GM10248 (cell line): ENCODE measurements at places on chromosomes 16 and 17.

DNA sequence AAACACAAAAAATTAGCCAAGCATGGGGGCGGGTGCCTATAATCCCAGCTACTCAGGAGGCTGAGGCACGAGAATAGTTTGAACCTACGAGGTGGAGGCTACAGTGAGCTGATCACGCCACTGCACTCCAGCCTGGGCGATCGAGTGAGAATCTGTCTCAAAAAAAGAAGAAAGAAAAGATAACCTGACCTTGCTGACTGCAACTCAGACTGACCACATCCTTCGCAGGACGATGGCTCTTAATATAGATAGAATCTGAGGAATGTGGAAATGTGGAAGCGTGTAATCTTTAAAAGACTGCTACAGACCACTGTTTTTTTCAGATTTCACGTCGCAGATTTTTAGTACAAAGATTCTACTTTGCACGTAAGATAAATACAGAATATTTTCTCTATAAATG, 37.8 kb downstream of the KLHDC4 start:
- no peak for DNase-seq

GRCh38 chr17:69516911-69517310, 102.4 kb downstream of the MAP2K6 start:
- peak; percentile 41 for DNase-seq

DNA sequence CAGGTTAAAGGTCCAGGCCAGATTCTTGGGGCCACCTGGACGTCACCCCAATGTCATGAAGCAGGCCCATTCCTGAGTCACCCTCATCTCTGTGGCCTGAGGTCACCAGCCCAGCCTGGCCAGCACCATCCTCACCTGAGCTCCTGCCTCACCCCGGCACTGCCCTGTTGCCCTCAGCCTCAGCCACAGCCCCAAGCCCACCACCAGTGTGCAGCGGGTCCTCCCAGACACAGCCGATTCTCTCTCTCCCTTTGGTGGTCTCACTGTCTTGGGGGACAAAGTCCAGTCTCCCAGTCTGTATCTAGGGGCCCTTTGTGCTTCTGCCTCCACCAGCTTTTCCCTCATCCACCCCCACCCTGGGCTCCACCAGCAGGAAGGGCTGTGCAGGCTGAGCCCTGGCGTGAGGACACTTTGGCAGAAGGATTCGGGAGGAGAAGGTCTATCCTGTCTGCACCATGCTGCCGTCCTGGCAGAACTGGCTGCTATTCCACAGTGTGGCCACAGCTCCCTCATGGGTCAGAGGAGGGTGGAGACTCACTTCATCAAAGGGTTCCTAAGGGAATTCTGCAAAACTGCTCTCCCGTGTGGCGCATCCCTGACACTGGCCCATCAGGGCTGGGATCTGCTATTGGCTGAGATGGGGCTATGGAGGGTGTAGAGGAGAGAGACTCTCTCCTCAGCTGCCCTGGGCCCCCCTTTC, 64.3 kb downstream of the PRMT7 start:
- DNase-seq, result no peak

- DNase-seq, result no peak
Measured at GRCh38 chr17:61856035-61856434, 7.3 kb downstream of the BRIP1 start.

- DNase-seq, result no peak
Measured at GRCh38 chr16:47129755-47130435, 13.8 kb downstream of the NETO2 start.

- DNase-seq, result no peak
Measured at GRCh38 chr16:57911743-57912142, 59.2 kb downstream of the CNGB1 start.

DNA sequence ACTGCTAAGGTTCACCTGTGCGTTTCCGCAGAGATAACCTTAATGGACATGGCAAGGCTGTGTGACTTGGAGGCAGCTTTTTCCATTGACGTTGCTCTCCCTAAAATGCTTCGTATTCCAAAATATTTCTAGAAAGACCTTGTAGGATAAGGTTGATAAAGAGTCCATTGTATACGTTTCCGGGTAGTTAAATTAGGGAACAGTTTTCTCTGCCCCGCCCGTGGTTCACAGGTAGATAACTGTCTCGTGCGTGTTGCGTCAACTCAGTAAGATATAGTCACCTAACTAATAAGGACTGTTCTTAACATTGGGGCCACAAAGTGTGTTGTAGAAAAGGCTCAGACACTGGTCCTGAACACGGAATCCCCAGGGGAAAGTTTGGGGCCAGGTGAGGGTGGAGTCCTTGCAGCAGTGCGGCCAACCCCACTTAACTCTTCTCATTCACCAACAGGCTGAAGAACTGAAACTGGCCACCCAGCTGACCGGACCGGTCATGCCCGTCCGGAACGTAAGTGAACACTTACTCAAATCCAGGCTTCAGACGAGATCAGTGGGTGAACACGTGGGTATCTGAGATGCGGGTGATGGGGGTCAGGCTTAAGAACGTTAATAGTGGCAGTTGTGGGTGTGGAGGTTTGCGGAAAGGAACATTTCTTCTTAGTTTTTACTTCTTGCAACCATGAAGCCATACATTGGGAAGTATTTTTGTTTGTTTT, 1.6 kb downstream of the RPL13 start:
- DNase-seq, result no peak

DNA sequence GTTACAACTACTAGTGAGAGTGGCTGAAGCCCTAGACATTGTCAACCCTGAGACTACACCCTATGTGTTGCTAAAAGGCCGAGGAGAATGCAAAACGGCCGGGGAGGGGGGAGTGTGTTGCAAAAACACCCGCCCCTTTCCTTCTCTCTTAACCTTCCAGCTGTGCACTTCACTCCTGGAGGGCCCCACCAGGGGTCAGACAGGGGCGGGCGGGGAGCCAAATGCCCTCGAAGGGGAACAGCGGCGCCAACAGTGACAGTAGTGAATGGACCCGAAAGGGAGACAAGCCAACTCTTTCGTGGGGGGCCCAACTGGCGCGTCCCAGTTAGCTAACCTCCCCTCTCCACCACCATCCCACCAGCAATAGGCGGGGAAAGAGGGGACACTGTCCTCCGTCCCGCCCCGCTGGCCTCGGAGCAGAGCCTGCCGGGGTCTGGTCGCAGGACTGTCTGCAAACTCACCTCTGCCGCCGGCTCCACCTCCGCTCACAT, 352 bp downstream of the MARF1 start:
- DNase-seq, result peak; percentile 69
